NCI-H1694 treated with DMSO at 0.1 percent for 48 hours (cell line): ENCODE measurements at places on chromosomes 5 and 9.

GRCh38 chr9:125110464-125110863 lies 32.9 kb downstream of the SCAI start:
- no peak for DNase-seq

DNA sequence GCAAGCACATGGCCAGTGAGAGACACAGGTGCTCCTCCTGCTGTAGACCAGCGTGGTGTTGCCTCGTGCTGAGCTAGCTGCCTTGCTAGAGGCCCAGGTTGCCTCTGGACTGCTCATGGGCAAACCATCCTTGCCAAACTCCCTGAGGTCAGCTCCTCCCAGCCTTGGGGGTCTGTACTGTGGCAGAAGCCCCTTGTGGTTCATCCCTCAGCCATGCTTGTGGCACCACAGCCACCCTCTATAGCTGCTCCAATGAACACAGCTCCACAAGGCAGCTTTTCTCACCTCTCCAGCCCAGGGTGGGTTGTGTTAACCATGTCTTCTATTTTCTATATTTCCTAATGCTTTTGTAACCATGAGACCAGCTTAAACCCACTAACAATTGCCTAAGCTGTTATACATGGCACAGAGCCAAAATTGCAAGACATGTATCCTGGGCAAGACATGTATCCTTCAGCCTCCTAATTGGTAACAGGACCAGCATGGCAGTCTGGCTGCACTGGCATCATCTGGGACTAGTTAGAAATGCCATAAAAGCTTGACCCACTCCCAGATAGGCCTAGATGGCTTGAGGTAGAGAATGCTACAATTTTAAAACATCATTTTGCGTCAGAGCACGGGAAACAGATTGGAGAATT lies 183.1 kb upstream of the S1PR3 start:
- no peak for DNase-seq

DNA sequence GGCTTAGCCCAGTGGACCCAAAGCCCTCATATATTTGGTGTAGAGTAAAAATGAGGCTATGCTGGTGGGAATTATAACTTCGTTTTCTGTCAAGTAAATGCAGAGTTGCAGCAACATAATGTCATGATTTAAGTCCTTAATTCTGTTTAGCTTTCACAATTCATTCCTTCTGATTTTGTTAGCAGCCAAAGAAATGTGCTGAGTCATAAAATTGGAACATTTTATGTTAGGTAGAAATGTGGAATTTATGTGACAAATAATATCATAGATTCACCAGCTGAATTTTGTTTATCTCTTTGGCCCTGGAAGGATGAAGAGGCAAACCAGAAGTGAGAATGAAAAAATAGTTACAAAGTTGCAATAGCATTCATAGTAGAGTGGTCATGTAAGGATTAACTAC lies 247.0 kb downstream of the TRPM3 start:
- DNase-seq = no peak

DNA sequence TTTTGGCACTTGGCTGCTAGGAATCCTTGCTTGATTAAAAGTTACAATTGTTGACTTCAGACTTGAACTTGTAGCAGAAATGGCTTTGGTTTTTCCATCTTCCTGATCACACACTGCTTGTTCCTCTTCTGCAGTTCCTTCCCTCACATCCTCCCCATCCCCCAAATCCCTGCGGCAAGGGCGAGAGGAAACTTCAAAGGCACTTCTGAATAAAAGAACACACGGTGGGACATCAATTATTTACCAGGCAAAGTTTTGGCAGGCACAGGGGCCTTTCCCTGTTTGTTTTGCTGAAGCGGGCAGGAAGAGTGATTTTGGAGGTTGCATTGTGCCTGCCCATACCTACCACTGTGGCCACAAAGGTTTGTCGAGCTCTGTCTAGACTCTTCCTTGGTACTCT lies 260.9 kb downstream of the KIF4B start:
- DNase-seq = no peak

- peak; percentile 35 for DNase-seq
Observed at GRCh38 chr5:149990518-149991376, 9.7 kb downstream of the TIGD6 start.

- peak; percentile 87 for DNase-seq
Observed at GRCh38 chr5:123116058-123116457, 27.0 kb downstream of the PRDM6 start.

DNA sequence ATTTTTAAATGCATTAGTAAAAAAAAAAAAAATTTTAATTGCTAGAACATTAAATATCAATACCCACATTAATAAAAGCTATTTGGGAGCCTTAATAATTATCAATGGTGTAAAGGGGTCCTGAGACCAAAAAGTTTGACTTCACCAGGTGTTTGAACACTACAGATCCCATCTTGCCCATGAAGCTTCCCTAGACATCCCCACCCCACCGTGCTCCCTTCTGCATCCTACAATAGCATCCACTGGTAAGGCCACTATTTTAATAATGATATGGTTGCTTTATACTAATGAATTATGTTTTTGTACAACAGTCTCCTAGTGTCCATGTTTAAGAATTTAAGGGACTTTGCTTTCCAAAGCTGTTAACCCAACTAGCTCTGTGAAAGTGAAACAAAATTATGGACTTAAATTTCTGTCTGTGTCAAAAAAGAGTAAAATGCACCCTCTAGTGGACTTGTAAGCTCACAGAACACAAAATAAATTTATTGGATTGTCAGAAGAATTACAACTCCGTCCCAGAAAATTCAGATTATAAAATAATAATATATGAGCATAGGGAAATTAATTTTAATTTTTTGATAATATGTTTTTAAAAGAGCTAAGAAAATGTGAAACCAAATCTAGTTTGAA lies 76.0 kb downstream of the ARL15 start:
- peak; percentile 63 for DNase-seq
